ENCODE measurements at places on chromosomes 3 and 15. TPM values are rescaled to one million over a fixed set of nuclear protein-coding genes. Genes with fewer than 3 reads are reported as not detected.

P2RY14 gene
- 0.41 TPM for total RNA-seq

GRCh38 chr3:46586738-46587246 lies 20.7 kb upstream of the LRRC2 start:
- no peak for DNase-seq

DNA sequence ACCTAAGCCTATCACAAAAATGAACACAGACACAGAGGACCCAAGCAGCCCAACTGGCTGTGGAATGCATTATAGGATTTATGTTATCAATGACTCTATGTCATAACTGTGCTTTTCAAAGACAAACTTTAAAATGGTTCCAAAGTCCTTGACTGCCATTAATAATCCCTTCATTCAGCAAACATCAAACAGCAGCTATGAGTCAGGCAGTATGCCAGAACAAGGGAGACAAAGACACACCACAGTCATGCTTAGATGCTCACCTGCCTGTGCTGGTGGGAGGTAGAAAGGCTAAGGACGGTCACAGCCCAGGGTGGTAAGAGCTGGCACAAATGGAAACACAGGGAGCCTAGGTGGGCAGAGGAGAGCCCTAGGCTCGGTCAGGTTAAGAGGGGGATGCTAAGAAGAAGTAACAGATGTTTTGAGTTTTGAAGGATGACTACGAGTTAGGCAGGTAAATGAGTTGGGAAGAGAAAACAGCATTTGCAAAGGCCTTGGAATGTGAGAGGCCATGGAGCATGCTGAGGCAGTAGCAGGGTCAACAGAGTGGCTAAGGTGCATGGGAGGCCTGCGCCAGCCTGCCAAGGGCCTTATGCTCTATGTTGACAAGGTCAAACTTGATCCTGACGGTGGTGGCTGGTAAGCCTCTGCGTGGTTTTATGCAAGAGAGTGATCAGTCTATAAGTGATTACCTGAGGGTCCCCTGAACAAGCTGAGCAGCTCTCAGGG lies 23.0 kb downstream of the NMNAT3 start:
- DNase-seq, result no peak

GASK1A gene
- total RNA-seq, result 0.63 TPM

DNA sequence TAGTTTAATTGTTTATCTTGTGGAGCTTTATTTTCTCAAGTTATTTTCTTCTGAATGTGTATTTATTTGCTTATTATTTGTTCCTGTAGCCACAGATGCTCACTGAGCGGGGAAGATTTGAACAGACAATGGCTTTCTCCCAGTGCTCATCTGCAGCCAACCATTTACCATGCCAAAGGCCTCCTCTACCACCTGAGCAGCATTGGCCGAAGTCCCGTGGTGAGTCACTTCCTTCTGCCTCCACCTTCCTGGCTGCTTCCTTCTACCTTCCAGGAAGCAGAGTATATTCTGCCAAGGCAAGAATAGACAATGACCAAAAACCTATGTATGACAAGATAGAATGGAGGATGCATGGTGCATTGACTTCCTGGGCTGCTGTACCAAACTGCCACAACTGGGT lies 443.1 kb downstream of the AGBL1 start:
- DNase-seq, result no peak

BCL2A1 gene
- not detected for total RNA-seq

THSD4 gene
- total RNA-seq, result 50.9 TPM

- DNase-seq, result no peak
These were observed 701.8 kb upstream of the CCDC54 start for GRCh38 chr3:106675451-106675850.

GRCh38 chr3:184235381-184236032 lies 6.1 kb downstream of the VWA5B2 start:
- no peak for DNase-seq

ALG1L2 gene
- not detected for total RNA-seq

GRCh38 chr15:43103907-43104306 lies 1.9 kb downstream of the UBR1 start:
- no peak for DNase-seq

DNA sequence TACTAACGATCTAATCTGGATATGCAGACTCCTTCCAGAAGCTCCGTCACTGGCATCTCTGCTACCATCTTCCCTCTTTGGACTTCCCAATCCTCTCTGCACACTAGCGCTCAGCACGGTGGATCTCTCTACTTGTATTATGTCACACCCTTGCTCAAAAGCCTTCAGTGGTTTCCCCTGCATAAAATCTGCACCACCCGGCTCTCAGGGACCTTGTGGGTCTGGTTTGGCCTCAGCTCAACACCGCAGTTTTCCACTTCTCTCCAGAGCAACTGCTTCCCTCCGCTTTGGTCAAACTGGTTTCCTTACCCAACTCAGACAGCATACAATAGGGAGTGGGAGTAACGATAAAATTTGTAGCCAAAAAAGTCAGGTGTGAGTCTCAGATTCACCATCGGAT lies 30.7 kb upstream of the HES1 start:
- DNase-seq, result no peak
